Lung (tissue), 17 donors: ENCODE measurements at places on chromosomes 3 and 15. TPM values are rescaled to one million over a fixed set of nuclear protein-coding genes. Genes with fewer than 3 reads are reported as not detected.
A peak's percentile ranks its signal among the peaks of the same experiment; 100 is the strongest.

GRCh38 chr3:183497313-183497712 lies 58.2 kb downstream of the KLHL6 start:
- DNase-seq: no peak

GRCh38 chr3:106380232-106380631 lies 511.4 kb upstream of the CBLB start:
- no peak for DNase-seq

DNA sequence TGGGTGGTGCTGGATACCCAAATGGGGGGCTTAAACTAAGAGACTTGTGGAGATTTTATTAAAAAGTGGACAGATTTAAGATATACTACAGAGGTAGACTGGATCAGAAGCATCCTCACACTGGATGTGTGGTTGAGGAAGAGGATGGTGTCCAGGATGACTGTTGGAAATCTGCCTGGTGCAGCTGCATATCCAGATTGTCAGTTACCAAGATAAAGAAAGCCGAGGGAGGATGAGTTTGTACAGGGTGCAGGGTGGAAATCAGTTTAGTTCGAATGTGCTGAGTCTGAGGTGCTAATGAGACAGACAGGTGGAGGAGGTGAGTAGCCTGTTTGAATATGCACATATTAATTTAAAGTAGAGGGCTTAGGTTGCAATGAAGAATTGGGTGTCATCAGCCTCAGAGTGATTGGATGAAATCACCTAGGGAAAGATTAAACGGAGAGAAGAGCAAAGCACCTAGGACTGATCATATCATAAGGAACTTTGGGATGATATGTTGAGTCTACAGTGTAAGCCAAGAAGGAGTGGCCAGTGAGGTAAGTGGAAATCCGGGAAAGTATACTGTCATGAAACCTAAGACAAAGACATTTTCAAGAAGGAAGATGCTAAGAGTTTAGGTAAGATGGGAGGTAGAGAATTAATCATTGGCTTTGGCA lies 74.1 kb upstream of the GOLGA8B start:
- no peak for DNase-seq

DNA sequence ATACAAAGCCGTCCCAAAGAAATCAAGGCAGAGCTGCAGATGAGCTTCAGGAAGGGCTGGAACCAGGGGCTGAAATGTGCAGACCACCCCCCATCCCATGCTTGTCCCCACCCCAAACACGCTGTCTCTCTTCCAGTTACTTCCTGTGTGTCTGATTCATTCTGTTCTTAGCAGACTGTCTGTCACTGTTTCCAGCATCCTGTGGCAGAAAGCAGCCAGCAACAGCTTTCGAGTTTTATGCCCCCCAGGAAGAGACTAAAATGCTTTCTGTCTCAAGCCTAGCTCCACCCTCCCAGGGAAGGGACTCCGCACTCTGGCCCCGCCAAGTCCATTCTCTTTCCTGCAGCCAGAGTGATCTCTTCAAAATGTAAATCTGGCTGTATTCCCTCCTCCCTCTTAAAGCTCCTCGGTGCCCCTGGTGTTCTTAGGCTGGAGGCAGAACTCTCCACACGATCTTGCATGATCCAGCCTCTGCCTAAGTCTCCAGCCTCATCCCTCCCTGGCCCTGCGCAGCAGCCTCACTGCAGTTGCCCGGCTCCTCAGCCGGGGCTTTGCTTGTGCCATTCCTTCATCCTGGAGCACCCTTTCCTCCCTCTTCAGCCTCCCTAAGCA lies 41.5 kb downstream of the HRH1 start:
- peak; percentile 54 for DNase-seq

DNA sequence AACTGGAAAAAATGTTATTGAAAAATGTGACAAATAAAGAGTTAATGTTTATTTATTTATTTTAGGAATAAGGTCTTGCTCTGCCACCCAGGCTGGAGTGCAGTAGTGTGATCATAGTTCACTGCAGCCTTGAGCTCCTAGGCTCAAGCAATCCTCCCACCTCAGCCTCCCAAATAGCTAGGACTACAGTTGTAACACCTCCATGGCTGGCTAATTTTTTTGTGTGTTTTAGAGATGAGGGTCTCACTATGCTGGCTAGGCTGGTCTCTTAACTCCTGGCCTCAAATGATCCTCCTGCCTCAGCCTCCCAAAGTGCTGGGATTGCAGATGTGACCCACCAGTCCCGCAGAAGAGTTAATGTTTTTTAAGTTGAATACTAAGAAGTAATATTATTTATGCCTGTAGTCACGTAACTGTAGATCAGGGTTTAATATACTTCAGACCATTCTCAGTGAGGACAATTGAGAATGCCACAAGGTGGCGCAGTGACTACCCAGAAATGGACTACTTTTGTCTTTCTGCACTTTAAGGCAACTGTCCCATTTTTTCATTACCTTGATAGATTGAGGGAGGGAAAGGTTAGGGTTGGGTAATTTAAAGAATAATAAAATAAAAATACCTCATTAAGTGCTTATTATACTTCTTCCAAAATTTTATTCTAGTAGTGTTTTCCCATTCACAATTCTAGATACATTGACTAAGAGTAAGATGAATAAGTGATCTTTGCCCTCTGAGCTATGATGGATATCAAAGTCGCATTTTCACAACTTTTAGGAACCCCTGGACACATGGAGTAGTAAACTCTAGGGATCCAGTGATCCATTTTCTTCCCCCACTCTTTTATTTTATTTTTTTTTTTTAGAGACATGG lies 6.0 kb downstream of the MUC13 start:
- peak; percentile 56 for DNase-seq

DNA sequence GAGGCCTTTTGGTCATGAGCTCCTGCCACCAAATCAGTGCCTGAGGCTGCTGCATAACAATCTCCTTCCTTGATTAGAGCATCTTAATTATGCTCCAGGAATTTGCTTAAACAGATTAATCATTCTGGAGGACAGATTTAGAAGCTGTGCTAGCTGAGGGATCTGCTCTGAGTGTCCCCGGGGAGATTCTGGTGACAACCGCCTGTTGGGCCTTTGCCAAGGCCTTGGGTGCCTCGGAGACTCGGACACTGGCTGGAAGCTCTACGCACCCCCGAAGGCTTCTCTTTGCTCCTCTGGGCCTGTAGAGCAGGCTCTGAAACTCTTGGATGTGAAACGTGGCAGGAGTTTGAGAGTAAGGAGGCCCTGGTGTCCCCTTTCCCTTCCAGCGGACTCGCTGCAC lies 264.1 kb downstream of the CD47 start:
- no peak for DNase-seq

- DNase-seq: no peak
Measured at GRCh38 chr3:195101927-195102608, 168.9 kb downstream of the XXYLT1 start.

- no peak for DNase-seq
Measured at GRCh38 chr15:71259866-71260265, 144.6 kb downstream of the THSD4 start.

GRCh38 chr3:171825222-171825828 lies 15.0 kb upstream of the PLD1 start:
- peak; percentile 75 for DNase-seq

DNA sequence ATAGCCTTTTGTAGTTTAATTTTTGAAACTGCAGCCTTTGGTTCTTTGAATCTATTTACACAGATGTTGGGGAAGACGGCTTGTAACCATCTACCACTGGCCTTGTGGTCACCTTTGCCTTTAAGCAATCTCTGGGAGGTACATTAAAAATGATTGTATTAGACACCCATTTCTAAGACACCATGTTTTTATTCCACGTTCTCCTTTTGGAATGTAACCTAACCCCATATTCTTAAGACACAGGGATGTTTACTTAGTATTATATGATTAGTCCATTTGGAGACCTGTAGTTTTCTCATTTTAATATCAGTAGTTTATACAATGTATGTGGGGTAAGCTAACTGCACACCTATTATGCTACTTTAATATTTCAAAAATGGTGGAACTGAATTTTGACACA lies 175.1 kb upstream of the PLSCR5 start:
- DNase-seq: no peak

DNA sequence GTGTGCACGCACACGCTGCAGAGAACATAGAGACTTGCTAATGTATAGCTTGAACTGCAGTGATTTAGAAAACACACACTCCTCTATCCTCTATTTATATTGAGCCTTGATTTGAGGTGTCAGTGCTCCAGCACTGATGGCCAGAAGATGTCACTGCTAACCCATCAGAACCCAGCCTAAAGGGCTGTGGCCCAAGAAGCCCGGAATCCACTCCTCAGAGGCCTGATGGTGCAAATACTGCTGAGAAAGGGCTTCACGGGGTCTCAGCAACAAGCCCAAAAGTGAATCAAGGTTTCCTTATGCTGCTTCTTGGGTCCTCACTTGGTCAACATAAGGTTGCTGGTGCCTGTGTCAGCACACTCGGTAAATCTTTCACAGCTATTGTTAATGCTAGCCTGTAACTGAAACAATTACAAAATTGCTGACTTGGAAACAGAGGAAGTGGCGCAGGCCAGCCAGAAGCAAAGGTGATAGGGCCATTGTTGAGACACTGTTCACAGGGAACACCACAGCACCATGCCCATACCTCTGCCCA lies 60.3 kb downstream of the HEG1 start:
- peak; percentile 83 for DNase-seq

DNA sequence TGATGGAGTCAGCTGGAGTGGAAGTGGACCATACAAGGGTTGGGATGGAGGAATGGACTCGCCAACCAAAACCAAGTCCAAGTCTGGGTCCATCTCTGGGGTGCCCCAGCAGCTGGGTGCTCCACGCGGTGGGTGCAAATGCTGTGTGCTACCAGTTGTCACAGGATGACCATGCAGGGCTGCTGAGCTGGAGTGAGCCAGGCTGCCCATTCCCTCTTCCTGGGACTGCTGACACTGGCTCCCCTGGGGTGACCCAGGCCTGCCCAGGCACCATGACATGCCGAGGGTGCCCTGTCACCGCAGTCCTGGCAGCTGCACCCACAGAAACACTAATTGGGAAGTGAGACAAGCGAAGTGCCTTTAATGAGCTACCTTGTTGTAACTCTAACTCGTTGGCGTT lies 140.2 kb downstream of the TPRA1 start:
- DNase-seq: no peak

DNA sequence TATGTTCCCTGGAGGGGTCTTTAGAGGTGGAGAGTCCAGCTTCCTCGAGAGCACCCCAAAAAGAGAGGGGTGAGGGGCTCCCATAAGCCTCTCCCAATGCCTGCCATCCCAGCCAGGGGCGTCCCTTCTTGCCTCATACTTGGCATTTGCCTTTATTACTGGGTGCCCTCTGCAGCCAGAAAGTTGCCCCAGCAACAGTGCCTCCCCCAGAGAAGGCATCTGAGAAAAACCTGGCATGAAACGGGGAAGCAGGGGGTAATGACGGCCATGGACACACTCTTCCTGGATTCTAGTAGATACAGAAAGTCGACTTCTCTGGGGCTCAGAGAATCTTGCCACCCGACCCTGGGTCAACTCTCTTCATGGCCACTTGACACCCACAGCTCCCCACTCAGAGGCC lies 90.1 kb downstream of the PCSK6 start:
- DNase-seq: no peak

- DNase-seq: peak; percentile 76
Measured at GRCh38 chr15:35061161-35061824, 23.8 kb downstream of the NANOGP8 start.

GRCh38 chr3:161171113-161171512 lies 50.0 kb upstream of the NMD3 start:
- DNase-seq: no peak

The IL20RB gene
- 0.23 TPM for total RNA-seq

The NUP210 gene
- total RNA-seq: 11.1 TPM

The FRMD5 gene
- 0.83 TPM for total RNA-seq

The REC114 gene
- total RNA-seq: not detected

The NANOGP8 gene
- 0.92 TPM for total RNA-seq

The GNB4 gene
- total RNA-seq: 33.7 TPM

The CYP11A1 gene
- 0.97 TPM for total RNA-seq
